ENCODE measurements at places on chromosomes 3 and 15.

- H3K36me3 ChIP-seq, result peaks cover 40% of the 10 kb centered on the region
- H3K4me1 ChIP-seq, result peaks cover 9% of the 10 kb centered on the region
- DNase-seq, result no peak
Measured at GRCh38 chr15:42220216-42220615, 12.1 kb upstream of the VPS39 start.

DNA sequence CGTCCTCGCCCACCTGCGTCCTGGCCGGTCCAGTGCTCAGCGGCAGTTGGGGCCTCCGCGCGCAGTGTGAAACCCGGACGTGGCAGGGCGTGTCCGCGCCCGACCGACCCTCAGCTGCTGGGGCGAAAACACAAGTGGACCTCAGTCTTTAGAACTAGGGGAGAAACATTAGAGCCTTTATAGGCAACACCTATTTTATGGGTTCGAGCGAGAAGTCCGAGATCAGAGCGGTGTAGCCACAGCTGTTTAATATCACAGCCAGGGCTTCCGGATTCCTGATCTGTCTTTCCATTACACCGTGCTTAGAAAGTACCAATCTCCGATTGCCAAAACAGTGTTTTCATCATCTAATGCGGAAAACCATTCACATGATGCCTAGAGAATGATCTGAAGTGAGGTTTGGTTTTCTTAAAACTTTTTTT, 506 bp downstream of the RAD51 start:
- peaks cover 42% of the 10 kb centered on the region for H3K36me3 ChIP-seq

DNA sequence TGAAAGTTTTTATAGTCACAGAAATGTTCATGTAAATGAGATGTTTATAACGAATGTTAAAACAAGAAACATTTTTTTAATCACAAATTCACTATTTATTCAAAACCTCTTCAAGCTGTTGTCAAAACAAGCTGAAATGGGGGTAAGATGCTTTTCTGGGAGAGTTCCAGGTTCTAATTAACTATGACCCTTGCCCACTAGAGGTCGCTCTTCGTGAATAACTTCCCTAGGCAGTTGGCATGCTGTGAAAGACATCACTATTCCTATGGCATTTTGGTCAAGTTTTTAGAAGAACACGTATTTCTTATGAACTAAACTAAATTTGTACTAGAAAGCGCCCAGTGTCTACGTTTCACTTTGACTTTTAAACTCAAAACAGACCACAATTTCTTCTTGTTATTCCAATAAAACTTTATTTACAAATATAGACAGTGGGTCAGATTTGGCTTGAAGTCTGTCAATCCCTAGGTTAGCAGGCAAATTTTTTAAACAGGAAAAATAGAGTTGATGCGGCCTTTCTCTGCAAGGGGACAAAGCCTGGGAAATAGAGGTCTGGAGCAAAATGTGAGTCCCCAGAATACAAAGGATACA, 62.8 kb upstream of the CMTM8 start:
- DNase-seq, result peak; percentile 56
- H3K27ac ChIP-seq, result no peak overlapping the region
- H3K4me3 ChIP-seq, result no peak overlapping the region
- peaks cover 15% of the 10 kb centered on the region for H3K36me3 ChIP-seq
- H3K4me1 ChIP-seq, result peaks cover 5% of the 10 kb centered on the region

DNA sequence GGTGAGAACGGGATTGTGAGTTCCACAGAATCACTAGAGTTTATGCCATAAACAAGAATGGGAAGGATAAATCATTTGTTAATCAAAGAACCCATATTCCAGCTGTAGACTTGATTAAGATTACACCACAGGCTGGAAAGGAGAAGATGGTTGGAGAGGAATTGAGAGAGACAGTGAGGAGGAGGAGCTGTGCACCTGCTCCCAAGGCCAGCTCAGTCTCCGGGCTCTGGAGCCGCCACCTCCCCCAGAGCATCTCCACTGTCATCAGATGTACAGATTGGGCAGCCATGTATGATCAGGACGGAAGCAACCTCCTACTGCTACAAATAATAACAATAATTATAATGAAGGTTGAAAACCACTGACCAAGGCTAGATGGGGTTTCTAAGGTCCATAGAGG, 170.0 kb downstream of the MINAR1 start:
- no peaks in the 10 kb centered on the region for H3K36me3 ChIP-seq
- no peak for DNase-seq
- no peak overlapping the region for H3K27ac ChIP-seq
- H3K27me3 ChIP-seq, result peaks cover 14% of the 10 kb centered on the region
- no peak overlapping the region for H3K4me3 ChIP-seq
- H3K4me1 ChIP-seq, result no peaks in the 10 kb centered on the region

- H3K4me3 ChIP-seq, result no peak overlapping the region
- no peak for DNase-seq
- H3K36me3 ChIP-seq, result no peaks in the 10 kb centered on the region
- H3K4me1 ChIP-seq, result peaks cover 19% of the 10 kb centered on the region
- no peaks in the 10 kb centered on the region for H3K27me3 ChIP-seq
Measured at GRCh38 chr3:113117511-113118234, 93.7 kb upstream of the BOC start.

- H3K4me1 ChIP-seq, result peaks cover 1% of the 10 kb centered on the region
- no peak overlapping the region for H3K4me3 ChIP-seq
- DNase-seq, result peak; percentile 12
- no peaks in the 10 kb centered on the region for H3K27me3 ChIP-seq
- H3K27ac ChIP-seq, result no peak overlapping the region
- H3K36me3 ChIP-seq, result no peaks in the 10 kb centered on the region
Measured at GRCh38 chr3:151156618-151157216, 46.3 kb downstream of the GPR171 start.

DNA sequence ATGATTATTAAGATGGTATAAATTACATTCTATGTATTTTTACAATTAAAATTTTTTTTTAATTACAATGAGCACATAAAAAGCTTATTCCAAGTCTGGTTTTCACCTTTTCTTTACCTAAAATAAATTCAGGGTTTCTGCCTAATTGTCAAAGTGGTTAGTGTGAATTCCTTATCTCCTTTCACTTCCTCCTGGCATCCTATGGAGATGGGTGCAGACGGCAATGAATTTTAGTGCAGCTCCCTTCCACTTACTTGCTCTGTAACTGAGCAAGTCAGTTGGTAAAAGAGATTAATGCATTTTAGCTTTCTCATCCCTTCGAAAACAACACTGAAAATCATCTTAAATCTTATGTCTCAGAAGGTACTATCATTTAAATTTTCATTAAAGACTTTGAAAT, 13.1 kb downstream of the HDGFL3 start:
- DNase-seq, result no peak
- no peaks in the 10 kb centered on the region for H3K36me3 ChIP-seq
- peaks cover 15% of the 10 kb centered on the region for H3K4me1 ChIP-seq
- no peak overlapping the region for H3K4me3 ChIP-seq

- no peaks in the 10 kb centered on the region for H3K27me3 ChIP-seq
- no peak overlapping the region for H3K4me3 ChIP-seq
- no peak overlapping the region for H3K27ac ChIP-seq
- H3K4me1 ChIP-seq, result peaks cover 13% of the 10 kb centered on the region
- H3K36me3 ChIP-seq, result peaks cover 11% of the 10 kb centered on the region
Measured at GRCh38 chr3:188197388-188197847, 43.5 kb downstream of the LPP start.

- H3K27me3 ChIP-seq, result no peaks in the 10 kb centered on the region
- DNase-seq, result no peak
Measured at GRCh38 chr3:187954873-187955586, 198.9 kb upstream of the LPP start.

DNA sequence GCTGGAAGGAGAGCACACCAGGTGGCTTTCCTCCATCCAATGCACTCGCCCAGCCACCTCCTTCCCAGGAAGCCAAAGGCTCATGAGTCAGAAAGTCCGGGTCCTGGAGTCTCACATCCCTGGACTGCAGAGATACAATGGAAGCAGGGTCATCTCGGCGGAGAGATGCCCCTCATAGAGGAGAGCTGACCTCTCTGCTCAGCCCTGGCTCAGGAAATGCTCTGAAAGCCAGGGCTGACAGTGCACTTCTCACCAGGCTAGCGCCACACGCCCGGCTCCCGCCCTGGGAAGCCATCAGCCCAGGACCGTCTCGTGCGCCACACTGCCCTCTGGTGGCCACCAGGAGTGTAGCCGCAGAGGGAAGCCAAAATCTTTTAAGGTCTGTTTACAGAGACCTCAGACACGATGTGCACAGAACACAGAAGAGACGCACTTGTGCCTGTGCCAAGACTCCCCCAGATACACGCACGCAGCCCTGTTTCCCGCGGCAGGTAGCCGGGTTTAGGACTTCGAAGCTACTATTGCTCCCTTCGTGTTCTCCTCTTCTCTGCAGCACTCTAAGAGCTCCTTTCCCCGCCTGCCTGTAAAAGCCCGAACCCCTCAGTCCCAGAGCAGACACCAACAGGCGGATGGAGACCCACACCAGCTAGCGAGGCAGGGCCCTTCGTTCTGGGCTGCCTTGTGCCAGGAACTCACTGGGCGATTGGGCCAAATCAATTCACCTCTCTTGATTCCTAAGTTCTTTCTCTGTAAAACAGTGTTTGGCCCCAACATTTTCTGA, 9.7 kb downstream of the NTRK3 start:
- H3K4me3 ChIP-seq, result no peak overlapping the region
- DNase-seq, result peak; percentile 76
- peaks cover 17% of the 10 kb centered on the region for H3K27me3 ChIP-seq
- H3K36me3 ChIP-seq, result no peaks in the 10 kb centered on the region
- no peaks in the 10 kb centered on the region for H3K4me1 ChIP-seq

GRCh38 chr3:83740504-83740903, 1218.3 kb upstream of the CADM2 start:
- no peaks in the 10 kb centered on the region for H3K36me3 ChIP-seq
- DNase-seq, result no peak
- no peak overlapping the region for H3K4me3 ChIP-seq
- H3K27me3 ChIP-seq, result no peaks in the 10 kb centered on the region
- no peaks in the 10 kb centered on the region for H3K4me1 ChIP-seq

- H3K27me3 ChIP-seq, result peaks cover 7% of the 10 kb centered on the region
- H3K36me3 ChIP-seq, result no peaks in the 10 kb centered on the region
- H3K4me3 ChIP-seq, result no peak overlapping the region
Measured at GRCh38 chr3:131630807-131631206, 128.0 kb upstream of the MRPL3 start.

DNA sequence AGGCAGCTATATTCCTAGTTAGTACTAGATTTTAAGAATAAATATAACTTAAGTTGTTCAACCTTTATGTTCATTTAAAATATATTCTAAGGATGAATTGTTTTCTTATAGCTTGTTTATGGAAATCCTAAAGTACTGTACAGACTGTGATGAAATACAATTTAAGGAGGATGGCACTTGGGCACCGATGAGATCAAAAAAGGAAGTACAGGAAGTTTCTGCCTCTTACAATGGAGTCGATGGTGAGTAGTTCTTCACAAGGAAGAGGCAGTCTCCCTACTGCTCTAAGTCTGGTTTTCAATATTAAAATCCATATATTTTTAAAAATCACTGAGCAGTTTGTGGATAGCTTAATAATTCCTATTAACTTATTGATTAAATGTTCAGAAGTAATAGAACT, 29.6 kb downstream of the CALML4 start:
- no peak for DNase-seq
- no peaks in the 10 kb centered on the region for H3K27me3 ChIP-seq
- H3K27ac ChIP-seq, result no peak overlapping the region
- H3K36me3 ChIP-seq, result peaks cover 38% of the 10 kb centered on the region

DNA sequence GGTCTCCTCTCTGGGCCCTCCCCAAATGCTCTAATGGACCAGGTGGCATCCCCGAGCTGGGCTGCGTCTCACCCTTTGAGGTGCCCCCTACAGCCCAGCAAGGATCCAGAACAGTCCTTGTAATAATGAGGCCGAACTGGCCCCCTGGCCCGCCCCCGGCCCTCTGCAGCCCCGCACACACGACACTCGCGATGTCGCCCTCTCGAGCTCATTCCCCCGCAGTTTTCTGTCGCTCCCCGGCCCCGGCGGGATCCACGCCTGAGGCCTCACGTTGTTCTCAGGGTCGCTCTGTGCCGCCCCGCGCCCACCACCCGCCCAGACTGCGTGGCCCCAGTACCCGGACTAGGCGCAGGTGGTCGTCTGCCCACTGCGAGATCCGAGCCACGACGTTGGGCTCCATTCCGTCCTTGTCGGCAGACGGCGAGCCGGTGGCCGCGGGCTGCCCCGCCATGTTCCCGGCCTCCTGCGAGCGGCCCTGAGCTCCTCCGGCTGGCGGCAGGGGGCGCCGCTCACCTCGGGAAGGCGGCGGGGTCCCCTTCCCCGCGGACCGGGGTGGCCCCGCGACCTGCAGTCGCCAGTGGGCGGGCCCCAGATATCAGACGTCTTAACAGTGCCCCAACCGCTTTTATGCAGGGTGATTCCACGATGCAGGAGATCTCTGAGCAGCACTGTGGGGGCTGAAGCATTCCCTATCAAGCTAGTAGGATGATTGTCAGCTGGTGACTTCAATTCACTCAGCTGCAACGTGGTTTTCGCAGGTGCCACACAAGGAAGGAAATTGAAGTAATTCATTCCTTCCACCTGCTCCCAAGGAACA, at the start of gene C3orf33:
Gene C3orf33 (minus strand): TSS at position 477 of the 817 bp plus-strand sequence. CDS start 26 bp downstream, at position 451.
- DNase-seq, result peak; percentile 82
- H3K27ac ChIP-seq, result peak within 1 kb of the TSS; percentile 81
- H3K36me3 ChIP-seq, result peaks cover 7% of the 10 kb centered on the region
- H3K27me3 ChIP-seq, result peaks cover 9% of the 10 kb centered on the region
- H3K4me3 ChIP-seq, result peak within 1 kb of the TSS; percentile 85
- H3K4me1 ChIP-seq, result peaks cover 11% of the 10 kb centered on the region

GRCh38 chr15:60582370-60583036, 103.6 kb upstream of the ICE2 start:
- peaks cover 3% of the 10 kb centered on the region for H3K36me3 ChIP-seq
- H3K4me3 ChIP-seq, result peak overlapping the region; percentile 73
- peak; percentile 46 for DNase-seq
- H3K27me3 ChIP-seq, result no peaks in the 10 kb centered on the region
- H3K27ac ChIP-seq, result peak overlapping the region; percentile 96

DNA sequence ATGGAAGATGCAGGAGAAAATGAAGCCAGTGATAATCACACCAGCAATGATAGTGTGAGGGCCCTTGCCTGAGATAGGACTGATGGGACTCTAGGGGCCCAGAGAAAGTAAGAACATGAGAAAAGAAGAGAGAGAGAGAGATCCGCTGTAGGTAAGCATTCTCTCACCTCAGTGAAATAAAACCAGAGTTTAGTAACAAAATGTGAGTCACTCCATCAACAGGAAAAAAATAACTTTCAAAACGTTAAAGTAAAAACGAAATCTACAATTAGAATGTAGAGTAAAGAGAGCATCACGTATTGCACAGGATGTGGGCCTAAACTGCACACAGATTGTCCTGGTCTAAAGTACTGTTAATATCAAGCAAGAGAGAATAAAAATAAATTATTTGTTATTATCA, 6.8 kb upstream of the PRSS50 start:
- no peak overlapping the region for H3K4me3 ChIP-seq
- H3K27me3 ChIP-seq, result peaks cover 4% of the 10 kb centered on the region
- no peak for DNase-seq

DNA sequence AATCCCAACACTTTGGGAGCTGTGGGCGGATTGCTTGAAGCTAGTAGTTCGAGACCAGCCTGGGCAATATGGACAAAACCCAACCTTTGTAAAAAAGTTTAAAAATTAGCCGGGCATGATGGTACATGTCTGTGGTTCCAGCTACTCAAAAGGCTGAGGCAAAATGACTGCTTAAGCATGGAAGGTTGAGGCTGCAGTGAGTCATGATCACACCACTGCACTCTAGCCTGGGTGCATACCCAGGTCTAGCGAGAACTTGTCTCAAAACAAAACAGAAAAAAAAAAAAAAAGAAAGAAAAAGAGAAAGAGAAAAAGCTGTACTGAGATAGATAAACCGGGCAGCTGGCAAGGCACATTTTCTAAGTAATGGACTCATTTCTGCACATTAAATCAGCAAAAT, 10.6 kb downstream of the ARPP19 start:
- peaks cover 37% of the 10 kb centered on the region for H3K36me3 ChIP-seq
- H3K4me1 ChIP-seq, result peaks cover 52% of the 10 kb centered on the region
- no peaks in the 10 kb centered on the region for H3K27me3 ChIP-seq
- H3K27ac ChIP-seq, result peak overlapping the region; percentile 76
- peak overlapping the region; percentile 42 for H3K4me3 ChIP-seq
